HTR-8/SVneo (cell line): ENCODE measurements at places on chromosomes 4 and X.

DNA sequence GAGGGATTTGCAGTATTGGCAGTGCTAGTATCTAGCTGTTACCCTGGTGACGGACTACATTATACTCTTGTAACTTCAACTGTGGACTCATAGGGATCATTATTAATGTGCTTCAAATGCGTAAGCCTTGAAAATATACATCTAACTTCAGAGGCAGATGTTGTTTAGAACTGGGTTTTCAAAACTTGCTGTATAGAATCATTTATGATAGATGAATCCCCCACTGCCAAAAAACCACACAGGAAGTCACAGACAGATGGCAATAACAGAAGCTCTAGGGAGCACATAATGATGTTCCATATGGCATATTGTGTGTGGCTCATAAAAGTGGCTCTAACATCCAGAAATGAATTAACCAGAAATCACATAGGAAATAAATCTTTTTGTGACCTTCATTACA, 62.3 kb upstream of the RELL1 start:
- no peak for DNase-seq

GRCh38 chrX:25733148-25733547, 405.0 kb upstream of the MAGEB18 start:
- DNase-seq = no peak

DNA sequence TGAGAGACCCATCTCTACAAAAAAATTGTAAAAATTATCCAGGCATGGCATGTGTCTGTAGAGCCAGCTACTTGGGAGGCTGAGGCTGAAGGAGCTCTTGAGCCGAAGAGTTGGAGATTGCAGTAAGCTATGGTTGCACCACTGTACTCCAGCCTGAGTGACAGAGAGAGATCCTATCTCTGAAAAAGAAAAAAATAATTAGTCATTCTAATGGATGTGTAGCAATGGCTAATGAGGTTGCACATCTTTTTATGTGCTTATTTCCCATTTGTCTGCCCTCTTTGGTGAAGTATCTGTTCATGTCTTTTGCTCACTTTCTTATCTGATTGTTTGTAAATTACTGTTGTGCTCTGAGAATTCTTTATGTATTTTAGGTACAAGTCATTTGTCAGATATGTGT, 19.0 kb upstream of the MAML3 start:
- DNase-seq = no peak

GRCh38 chr4:7841894-7842293, 97.8 kb downstream of the AFAP1 start:
- no peak for DNase-seq

GRCh38 chr4:40845154-40845835, 95.5 kb downstream of the NSUN7 start:
- DNase-seq = no peak

DNA sequence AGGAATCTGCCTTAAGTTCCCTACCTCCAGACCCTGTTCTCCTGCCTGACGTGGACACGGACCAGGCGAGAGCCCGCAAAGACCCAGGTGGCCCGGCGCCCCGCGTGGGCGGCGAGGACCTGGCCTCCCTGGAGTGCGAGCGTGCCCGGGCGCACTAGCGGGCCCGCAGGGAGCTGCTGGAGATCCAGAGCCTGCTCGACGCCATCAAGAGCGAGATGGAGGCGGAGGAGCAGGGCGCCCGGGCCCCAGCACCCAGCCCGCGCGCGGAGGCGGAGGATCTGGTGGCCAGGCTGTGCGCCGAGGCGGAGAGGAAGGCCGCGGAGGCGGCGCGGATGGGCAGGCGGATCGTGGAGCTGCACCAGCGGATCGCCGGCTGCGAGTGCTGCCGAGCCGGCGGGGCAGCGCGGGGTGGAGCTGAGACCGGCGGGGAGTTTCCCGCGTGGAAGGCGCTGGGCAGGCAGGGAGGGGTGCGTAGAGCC, 18.2 kb downstream of the MRFAP1 start:
- DNase-seq = no peak

GRCh38 chr4:24743927-24744326, 51.4 kb upstream of the SOD3 start:
- DNase-seq = no peak

DNA sequence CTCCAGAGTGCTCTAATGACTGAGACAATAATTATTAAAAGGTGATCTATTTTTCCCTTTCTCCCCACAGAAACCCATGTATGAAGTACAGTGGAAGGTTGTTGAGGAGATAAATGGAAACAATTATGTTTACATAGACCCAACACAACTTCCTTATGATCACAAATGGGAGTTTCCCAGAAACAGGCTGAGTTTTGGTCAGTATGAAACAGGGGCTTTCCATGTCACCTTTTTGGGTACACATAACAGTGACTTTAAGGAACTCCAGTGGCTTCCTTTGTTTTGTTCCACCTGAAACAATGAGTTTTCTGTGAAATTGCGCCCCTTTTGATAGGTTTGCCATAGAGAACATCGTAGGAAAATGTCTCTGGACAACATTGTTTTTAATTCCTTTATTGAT, 69.6 kb downstream of the KIT start:
- DNase-seq = no peak

- DNase-seq = no peak
These were observed 116.2 kb downstream of the CAMK2D start for GRCh38 chr4:113645288-113645687.

GRCh38 chrX:117274965-117275364, 812.2 kb upstream of the CT83 start:
- DNase-seq = no peak

GRCh38 chr4:101418055-101418454, 70.7 kb upstream of the PPP3CA start:
- DNase-seq = no peak

- DNase-seq = no peak
These were observed 7.0 kb downstream of the JAKMIP1 start for GRCh38 chr4:6193399-6193798.

- DNase-seq = no peak
These were observed 50.1 kb downstream of the GAB1 start for GRCh38 chr4:143386812-143387211.

DNA sequence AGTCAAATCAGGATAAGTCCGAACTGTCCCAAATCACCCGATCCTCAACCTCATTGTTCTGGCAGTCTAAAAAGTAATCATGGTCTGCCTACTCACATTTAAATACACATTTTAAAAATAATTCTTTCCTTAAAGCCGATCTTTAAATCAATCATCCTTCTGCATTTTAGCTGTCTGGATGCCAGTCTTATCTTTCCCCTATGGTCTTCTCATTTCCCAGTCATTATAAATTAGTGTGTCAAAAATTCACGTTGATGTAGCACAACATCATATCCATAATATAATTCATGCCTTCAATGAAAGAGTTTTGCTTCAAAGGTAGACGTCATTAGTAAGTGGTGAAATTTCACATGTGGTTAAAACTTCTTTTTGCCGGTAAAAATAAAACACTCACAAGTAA, 108.1 kb upstream of the FRG1 start:
- DNase-seq = no peak

- DNase-seq = no peak
These were observed 678.1 kb downstream of the FAT4 start for GRCh38 chr4:125992891-125993290.
